ENCODE measurements at places on chromosomes 6 and 20.
A peak's percentile ranks its signal among the peaks of the same experiment; 100 is the strongest.

DNA sequence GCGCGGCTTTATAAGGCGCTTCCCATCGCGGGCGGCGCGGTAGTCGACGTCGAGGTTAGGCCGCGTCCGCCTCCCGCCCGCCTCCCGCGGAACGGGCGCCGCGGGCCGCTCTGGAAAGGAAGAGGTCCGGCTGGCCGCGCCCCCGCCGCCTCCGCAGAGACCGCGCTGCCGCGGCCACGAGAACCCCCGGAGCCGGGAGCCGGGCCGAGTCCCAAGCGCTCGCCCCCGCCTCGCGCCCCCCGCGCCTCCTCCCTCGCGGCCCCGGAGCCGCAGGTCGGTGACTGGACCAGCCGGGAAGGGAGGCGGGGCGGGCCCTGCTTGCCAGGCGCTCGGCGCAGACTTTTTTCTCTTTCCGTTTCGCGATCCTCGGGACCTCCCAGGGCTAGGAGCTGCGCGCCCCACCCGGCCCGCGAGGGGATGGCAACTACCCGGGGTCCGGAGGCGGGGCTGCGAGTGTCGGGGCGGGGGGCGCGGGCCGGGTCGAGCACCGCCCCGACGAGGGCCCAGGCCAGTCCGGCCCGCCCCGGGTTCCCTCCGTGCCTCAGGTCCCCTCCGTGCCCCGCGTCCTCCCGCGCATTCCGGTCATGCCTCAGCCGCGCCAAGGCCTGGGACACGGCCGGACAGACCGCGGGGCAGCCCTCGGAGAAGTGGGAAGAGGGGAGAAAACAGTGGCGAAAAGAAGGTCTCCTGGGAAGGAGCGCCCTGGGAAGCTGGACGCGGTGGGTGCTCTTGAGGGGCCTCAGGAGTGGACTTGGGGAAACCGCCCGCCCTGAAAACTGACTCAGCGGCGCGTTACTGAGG, 417 bp upstream of the PXDC1 start:
- DNase-seq: peak; percentile 76

GRCh38 chr6:26216359-26216885, 129.2 kb downstream of the HFE start:
- peak; percentile 63 for DNase-seq

DNA sequence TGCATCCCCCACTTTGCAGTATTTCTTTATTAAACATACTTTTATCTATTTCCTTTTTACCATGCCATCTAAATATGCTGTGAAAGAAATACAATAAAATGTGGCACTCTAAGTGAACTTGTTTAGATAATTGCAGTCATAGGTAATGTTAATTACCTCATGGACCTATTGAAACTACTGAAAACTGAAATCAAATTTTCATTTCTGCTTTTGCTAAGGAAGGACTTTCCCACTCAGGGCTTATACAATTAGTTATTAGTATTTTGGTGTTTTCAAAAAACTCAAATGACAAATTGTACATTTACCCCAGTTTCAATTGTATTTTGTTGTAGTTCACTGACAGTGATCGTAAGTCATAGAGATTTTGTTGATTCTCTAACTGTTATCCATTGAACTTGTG, 88.4 kb downstream of the ID4 start:
- DNase-seq: no peak

GRCh38 chr20:24582373-24583168, 113.1 kb downstream of the SYNDIG1 start:
- no peak for DNase-seq

GRCh38 chr6:106411643-106412200, 51.2 kb downstream of the CRYBG1 start:
- no peak for DNase-seq

DNA sequence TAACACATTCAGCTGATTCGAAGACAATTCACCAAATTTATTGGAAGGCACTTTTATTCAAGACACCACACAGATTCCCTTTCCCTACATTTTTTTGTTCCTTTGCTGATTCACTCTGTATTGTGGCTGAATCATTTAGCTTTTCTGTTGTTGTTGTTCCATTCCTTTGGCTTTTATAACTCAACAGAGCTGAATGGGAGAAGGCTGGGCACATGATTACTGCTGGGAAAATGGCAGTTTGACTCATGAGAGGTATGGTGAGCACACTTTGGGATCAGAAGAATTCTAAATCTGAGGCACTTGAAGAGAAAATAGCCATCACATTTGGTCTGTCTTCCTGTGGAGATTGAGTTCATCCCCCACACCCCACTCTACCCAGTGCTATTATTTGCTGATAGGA, 15.7 kb upstream of the SAYSD1 start:
- no peak for DNase-seq

GRCh38 chr20:57594092-57594951, 25.9 kb downstream of the ZBP1 start:
- DNase-seq: peak; percentile 54

DNA sequence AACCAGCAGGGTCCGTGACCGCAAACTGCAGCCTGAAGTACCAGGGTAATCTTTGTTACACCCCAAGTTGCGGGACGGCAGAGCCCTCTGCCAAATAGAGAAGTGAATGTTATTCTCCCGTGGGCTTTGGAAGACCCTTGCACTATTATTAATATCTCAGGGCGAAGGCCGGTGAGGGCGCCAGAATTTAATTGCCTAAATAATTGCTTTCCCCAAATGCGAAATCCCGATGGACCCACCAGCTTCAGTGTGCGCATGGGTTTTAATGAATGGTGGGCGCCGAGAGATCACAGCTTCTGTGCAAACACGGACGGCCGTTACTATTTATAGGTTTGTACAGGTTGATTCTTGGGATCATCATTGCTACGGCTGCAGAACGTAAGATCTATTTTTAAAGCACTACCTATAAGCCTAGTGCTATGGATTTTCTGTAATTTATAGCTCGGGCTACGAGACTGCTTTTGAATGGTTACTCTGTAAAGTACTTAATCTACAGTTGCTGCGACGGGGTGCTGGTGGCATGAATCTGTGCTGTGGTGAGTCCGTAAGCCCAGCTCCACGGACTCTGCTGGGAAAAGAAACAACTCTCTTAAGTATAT, 15.2 kb upstream of the PHACTR3 start:
- no peak for DNase-seq

DNA sequence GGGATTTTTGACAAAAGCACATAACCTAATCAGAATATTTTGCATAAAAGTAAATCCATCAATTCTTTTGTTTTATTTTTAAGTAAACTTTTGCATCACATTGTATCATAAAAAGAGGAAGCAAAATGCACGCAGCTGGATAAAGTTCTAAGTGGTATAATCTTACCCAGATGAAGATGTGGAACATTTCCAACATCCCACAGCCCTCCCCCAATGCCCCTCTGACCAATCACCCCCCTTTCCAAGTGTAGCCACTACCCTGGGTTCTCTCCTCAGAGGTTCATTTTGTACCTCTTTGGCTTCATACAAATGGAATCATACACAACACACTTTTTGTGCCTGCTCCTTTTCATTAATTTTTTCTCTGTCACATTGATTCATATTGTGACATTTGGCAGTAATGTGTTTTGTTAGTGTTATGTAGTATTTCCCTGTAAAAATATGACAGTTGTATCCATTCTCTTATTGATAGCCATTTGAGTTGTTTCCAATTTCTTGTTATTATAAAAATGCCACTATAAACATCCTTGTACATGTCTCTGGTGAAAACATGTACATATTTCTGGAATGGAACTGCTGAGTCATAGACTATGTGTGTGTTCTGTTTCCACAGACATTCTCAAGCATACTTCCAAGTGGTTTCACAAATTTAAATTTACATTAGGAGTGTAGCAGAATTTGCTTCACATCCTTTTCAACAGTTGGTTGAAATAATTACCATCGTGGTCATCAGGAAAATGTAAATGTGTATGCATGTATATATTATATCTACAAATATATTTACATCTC, 92.9 kb upstream of the SYNDIG1 start:
- DNase-seq: no peak

- no peak for DNase-seq
These were observed 111.1 kb upstream of the DUSP22 start for GRCh38 chr6:181049-181654.

- DNase-seq: no peak
These were observed 24.8 kb upstream of the VSTM2L start for GRCh38 chr20:37877832-37878772.

- DNase-seq: peak; percentile 41
These were observed 1383.5 kb upstream of the DEFB115 start for GRCh38 chr20:29873946-29874345.

Measured in activated naive CD4-positive, alpha-beta T cell treated with anti-CD3 and anti-CD28 coated beads, Interleukin-2, amount 50 U/mL, for 16 hours (primary cell).